ENCODE measurements at places on chromosomes 3 and 15.
A peak's percentile ranks its signal among the peaks of the same experiment; 100 is the strongest.

DNA sequence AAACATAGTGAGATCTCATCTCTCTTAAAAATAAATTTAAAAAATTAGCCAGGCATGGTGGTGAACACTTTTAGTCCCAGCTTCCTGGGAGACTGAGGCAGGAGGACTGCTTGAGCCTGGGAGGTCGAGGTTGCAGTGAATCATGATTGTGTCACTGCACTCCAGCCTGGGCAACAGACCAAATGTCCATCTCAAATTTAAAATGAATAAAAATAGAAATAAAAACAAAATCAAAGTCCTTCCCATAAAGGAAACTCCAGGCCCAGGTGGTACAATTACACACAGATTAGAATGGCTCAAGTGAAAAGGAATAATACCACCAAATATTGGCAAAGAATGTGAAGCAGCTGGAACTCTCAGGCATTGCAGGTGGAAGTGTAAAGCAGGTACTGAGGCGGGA lies 19.3 kb upstream of the ATP10A start:
- no peak for DNase-seq

DNA sequence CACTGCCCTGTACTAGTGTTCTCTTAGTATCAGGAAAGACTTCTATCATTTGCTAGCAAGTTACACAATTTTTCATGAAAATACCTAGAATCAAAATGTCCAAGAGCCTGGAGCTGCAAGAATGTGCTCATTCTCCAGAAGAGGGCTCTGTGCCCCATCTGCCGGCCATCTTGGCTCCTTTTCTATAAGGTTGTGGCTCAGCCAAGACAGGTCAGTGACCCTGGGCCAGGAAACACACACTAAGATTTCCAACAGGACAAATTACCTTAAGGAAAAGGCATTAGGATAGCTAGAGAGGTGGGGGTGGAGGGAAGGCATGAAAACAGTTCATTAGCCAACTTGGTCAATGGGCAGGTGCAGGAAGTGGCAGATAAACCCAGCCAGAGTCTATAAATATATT lies 20.7 kb downstream of the TIMP4 start:
- DNase-seq, result no peak

DNA sequence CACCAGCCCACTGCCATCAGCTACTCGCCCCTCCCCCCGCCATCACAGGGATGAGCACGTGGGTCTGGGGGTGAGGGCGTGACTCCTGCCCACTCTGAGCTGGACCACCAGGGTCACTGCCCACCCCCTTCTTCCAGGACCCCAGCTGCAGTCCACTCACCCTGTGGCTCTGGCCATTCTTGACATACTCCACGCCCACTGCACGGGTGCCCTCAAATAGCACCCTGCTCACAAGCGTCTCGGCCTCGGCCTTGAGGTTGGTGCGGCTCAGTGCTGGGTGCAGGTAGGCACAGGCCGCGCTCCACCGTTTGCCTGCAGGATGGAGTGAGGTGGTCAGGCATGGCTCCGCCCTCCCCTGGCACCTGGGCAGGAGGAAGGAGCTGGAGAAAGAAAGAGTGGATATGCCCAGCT lies 23.9 kb downstream of the CHDH start:
- no peak for DNase-seq

DNA sequence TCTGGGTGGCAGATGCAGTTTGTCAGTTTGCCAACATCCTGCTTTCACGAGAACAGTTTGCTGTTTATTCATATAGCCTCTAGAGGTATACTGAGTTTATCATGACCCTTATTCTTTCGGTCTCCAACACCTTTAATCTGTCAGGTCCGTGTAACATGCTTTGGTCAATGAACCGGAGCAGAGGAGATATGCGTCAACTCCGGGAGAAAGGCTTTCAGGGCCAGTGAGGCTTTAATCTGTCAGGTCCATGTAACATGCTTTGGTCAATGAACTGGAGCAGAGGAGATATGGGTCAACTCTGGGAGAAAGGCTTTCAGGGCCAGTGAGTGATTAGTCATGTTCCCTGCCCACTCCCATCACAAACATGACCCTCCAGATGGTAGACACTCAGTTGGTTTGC lies 16.9 kb upstream of the GPD1L start:
- no peak for DNase-seq

GRCh38 chr3:97957617-97958311 lies 14.5 kb downstream of the RIOX2 start:
- DNase-seq, result peak; percentile 60

GRCh38 chr15:57019496-57020160 lies 101.2 kb downstream of the TCF12 start:
- no peak for DNase-seq

GRCh38 chr3:4776980-4777581 lies 202.2 kb upstream of the BHLHE40 start:
- DNase-seq, result no peak

- peak; percentile 79 for DNase-seq
These were observed 136.7 kb upstream of the ADAMTS9 start for GRCh38 chr3:64824394-64824909.

- peak; percentile 50 for DNase-seq
These were observed 41.5 kb upstream of the FAM98B start for GRCh38 chr15:38412466-38412865.

DNA sequence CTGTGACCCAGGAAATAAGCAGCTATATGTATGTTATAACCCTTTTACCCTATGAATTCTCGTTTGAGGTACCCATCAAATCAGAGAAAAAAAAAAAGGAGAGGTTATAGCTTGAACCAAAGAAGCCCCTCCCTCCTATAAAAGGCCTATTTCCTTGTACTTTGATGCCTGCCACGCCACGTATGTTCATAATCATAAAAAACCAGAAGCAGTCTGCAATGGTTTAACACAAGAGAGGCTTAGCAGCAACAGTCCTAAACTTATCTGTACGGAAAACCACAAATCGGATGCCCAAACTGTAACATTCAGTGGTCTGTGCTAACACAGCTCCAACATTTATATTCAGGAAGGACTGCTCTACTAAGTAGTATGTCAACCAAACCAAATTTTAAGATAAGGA lies 21.2 kb downstream of the CCR8 start:
- no peak for DNase-seq

- no peak for DNase-seq
These were observed 4.0 kb downstream of the SPSB4 start for GRCh38 chr3:141055136-141055535.

GRCh38 chr3:134077649-134078161 lies 48.0 kb upstream of the SLCO2A1 start:
- no peak for DNase-seq

- no peak for DNase-seq
These were observed 1.0 kb downstream of the LYSMD4 start for GRCh38 chr15:99732124-99732750.

GRCh38 chr15:41836073-41836472 lies 2.6 kb upstream of the PLA2G4B start:
- DNase-seq, result no peak

DNA sequence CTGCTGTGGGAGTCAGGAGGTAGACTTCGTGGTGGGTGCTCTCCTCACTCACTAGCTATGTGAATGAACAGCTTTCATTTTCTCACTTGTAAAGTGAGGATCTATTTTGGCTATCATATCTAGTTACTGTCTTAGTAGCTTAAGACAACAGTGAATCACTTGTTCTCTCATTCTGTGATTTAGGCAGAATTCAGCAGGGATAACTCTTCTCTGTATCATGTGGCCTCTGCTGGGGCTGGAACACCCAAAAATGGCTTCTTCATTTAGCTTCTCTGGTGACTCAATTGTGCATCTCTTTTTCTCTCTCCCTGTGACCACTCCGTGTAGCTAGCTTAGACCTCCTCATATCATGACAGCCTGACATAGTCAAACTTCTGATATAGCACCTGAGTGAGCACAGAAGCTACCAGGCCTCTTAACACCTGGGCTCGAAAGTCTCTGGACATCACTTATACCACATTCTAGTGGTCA lies 68.4 kb downstream of the BFSP2 start:
- DNase-seq, result no peak

GRCh38 chr15:59232476-59232875 lies 25.8 kb downstream of the LDHAL6B start:
- no peak for DNase-seq

- no peak for DNase-seq
These were observed 98.7 kb upstream of the ZPLD1 start for GRCh38 chr3:102336130-102336529.

DNA sequence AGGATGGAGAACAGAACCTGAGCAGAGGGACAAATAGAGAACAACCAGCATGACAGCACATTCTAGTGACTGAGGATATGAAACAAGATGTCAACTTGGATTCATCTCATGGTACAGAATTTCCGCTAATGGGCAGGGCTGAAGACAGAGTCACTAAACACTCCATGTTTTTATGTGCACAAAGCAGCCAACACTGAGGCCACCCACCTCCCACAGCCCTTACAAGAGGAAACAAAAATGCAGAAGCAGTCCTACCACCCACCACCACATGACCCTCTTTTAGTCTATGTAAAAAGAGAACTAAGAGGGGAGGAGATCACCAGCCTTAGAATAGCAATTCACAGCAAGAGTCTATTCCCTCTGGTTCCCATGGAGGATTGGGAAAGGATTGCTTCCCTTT lies 131.4 kb upstream of the UBE2E2 start:
- no peak for DNase-seq

DNA sequence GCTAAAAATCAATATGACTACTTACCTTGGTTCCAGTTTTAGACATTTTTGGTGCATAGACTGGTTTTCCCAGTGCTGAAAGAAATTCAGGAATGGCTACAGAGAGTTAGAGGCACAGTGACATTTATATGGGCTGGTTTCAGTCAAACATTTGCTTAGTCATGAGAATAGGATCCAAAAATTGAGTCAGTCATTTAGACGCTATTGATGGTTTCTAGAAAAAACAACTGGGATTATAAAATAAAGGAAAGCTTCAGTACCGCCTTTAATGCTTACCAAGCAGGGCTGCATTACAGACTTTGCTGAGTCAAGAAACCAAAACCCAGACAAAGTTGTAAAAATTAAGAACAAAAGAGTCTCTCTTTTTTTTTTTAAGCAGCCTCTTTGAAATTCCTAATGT lies at the start of gene CRYGS:
Gene CRYGS, minus strand, starts transcription at position 100 of the 400 bp plus-strand sequence. Its CDS starts 54 bp downstream, at position 46.
- no peak for DNase-seq

- DNase-seq, result peak; percentile 85
These were observed 56.4 kb upstream of the TLE3 start for GRCh38 chr15:70153921-70154717.

- DNase-seq, result peak; percentile 77
These were observed at the start of gene SFMBT1 for GRCh38 chr3:53045518-53046170. SFMBT1 (minus strand) TSS chr3:53046073; CDS start chr3:52969128, 76,945 bp downstream.

DNA sequence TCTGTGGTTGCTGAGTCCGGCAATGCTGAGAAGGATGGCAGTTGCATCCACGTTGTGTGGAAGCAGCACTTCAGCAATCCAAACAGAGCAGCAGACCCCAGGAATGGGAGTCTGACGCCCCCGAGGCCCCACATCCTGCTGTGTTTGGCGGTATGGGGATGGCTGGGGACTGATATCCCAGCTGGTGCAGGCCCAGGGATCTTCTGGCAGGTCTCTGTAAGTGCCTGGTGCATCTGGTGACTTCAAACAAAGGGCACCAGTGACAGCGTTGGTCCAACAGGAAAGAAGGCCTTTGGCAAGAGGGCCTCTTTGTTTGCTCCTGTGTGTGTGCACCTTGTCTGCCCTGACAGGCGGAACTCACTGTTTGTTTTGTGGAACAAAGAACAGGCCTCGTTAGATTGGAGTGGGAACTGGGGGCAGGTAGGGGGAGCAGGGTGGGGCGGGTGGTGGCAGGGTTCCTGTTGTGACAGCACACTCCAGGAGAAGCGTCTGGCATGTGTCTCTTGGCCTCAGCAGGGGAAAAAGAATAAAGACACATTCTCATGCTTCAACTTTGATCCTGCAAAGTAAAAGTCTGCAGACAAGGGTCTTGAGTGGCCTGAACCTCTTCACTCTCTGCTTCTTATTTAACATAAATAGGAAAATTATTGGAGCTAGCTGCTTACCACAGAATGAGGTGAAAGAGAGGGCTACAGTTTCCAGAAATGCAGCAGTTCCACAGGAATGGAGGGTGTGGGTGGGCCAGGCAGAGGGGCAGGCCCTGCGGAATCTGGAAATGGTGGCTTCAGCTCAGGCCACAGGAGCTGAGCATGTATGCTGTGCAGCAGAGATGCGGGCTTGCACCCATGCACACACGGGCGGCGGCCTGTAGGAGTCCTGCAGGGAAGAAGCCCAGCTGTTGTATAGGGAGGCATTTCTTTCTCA lies 94.5 kb upstream of the MYZAP start:
- peak; percentile 73 for DNase-seq

DNA sequence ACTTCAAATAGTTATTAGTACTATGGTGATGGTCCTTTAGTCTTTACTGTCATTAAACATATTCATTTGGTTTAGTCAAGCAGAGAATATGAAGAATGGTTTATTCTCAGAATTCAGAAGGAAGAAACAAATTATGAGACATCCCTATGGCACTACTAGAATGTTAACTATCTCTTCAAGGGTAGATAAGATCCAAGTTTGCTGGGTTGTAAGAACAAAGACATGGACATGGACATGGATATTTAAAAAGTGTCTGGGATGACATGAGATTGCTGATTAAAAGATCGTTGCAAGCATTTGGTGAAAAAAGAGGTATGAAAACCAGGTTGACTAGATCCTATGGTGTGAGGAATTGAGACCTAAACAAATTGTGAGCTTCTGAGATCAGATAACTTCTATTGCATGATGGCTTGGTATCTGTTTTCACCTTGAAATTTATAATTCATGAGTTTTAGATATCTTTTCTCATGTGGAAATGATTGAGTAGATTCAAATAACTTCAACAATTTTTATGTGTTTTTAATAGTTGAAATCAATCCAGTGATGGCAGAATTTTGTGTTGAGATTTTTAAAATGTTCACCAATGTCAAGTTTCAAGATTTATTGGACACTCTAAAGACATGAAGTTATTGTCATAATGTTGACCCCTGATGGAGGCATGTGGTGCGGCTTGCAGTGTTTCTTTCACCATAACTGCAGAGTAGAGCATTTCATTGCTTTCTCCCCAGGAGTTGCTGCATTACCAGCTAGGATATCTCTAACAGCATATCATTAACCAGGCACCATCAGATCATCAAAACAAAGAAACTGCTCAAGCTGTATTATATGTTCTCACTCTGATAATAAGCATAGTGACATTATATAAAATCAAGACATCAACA lies 72.6 kb downstream of the NAALADL2 start:
- DNase-seq, result peak; percentile 19

DNA sequence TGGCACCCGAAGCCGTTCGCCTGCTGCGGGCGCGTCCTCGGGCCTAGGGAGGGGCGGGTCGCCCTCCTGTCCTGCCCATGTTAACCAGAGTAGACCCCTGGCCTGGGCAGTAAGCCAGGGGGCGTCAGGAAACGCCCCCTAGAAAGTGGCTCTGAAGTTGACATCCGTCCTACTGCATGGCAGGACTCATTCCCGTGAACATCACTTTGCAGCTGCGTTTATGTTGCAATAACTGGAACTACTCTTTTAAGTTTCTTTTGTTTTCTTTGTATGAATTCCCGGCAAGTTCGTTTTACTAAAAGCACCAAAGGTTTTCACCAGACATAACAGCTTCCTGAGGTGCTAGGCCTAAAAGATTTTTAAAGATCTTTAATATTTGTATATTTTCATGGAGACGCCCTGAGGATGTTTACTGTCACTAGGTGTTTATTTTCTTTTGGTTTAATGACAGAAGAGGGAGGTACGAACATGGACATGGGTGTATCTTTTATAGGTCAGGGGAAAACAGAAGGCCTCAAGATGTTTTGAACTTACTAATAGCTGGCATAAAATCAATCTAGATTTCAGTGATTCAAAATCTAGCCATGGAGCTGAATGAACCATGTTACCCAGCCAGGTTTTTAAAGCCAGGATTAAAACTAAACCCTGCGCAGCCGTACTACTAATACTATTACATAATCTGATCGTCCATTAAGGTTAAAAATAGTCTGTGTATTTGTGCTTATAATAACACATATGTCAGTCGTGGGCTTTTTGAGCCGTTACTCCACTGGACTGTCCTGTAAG lies 1.0 kb downstream of the C15orf61 start:
- DNase-seq, result peak; percentile 86
